Cardiac muscle cell (in vitro differentiated cells and primary cell): ENCODE measurements at places on chromosomes 4 and X. TPM values are rescaled to one million over a fixed set of nuclear protein-coding genes. Genes with fewer than 3 reads are reported as not detected.
A peak's percentile ranks its signal among the peaks of the same experiment; 100 is the strongest.

GRCh38 chrX:23317799-23318724, 16.6 kb upstream of the PTCHD1 start:
- no peaks in the 10 kb centered on the region for H3K36me3 ChIP-seq
- no peaks in the 10 kb centered on the region for H3K27me3 ChIP-seq
- peak; percentile 34 for DNase-seq
- no peak overlapping the region for H3K27ac ChIP-seq
- H3K4me1 ChIP-seq: no peaks in the 10 kb centered on the region

- DNase-seq: no peak
- H3K36me3 ChIP-seq: no peaks in the 10 kb centered on the region
- no peaks in the 10 kb centered on the region for H3K4me1 ChIP-seq
Observed at GRCh38 chr4:16262188-16262587, 35.9 kb upstream of the TAPT1 start.

DNA sequence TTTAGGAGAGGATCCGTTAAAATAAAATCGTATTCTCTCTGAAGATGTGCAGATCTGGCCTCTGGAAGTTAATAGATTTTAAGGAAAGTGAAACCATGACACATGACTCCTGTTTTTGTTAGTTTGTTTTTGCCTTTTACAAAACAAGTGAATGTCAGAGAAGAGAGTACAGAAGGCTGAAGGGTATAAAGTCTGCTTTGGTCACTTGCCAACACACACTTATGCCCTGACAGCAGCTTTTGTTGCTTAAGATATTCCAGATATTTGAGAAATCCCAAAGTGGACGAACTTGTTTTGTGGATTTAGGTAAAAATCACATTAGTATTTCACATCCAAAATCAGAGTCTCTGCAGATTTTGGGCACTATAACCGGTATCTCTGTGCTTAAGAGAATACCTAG, 192.4 kb upstream of the RASGEF1B start:
- H3K27ac ChIP-seq: no peak overlapping the region
- H3K4me1 ChIP-seq: no peaks in the 10 kb centered on the region
- H3K27me3 ChIP-seq: no peaks in the 10 kb centered on the region

DNA sequence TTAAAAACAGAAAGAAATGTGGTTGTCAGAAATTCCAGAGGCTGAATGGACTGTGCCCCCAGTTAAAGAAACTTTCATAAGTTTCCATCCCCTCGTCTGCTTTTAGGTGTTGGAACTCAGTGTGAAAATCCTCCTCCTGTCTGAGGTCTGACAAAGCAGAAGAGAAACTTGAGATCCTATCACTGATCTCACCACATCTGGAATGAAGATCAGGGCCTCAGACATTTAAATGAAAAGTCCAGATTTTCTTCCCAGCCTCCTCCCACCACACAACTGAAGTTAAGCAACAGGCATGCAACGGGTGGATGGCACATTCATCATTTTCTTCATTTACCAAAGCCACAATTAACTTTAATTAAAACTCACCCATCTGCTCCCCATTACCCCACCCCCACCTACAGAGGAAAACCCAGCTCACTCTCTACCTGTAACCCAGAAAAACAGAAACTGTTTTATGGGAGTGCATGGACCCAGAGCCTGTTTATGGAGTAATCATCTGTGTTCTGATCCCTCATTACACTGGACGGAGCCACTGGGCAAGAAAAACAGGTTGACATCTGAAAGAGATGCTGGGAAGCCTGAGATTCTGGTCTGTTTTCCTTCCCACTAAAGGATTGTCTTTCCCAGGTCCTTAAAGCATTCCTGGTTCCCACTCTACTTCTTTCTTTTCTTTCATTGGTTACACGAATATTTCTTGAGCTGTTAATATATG, 58.1 kb upstream of the HOPX start:
- no peak overlapping the region for H3K27ac ChIP-seq
- no peak overlapping the region for H3K4me3 ChIP-seq
- H3K36me3 ChIP-seq: no peaks in the 10 kb centered on the region
- H3K27me3 ChIP-seq: no peaks in the 10 kb centered on the region

DNA sequence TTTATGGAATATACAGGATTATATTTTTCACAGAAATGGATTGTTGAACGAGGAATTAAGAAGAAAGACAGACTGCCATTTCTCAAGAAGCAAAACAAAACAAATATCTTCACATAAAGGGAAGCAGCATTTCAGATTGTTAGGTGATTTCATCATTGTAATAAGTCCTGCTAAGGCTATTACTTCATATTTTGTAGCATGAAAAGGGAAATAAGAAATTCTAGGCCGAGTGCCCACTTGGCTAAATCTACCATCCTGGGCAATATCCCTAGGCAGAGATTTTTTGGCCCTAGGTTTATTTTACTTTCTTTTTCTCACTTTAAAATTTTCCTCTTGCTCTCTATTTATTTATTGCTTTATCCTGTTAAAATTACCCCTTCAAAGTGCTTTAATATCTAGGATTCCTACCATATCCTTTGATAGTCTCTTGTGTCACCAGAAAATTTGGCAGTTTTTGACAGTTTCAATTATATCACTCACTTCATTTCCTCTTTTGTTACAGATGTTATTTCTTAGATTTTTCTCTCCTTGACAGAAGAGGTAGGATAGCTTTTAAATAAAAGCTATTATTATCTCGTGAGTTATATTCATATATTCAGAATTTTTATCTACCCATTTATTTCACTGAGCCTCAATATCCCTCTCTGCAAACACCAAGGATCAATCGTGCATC, 142.3 kb downstream of the PDGFC start:
- no peaks in the 10 kb centered on the region for H3K36me3 ChIP-seq
- peak; percentile 81 for DNase-seq
- no peaks in the 10 kb centered on the region for H3K27me3 ChIP-seq

DNA sequence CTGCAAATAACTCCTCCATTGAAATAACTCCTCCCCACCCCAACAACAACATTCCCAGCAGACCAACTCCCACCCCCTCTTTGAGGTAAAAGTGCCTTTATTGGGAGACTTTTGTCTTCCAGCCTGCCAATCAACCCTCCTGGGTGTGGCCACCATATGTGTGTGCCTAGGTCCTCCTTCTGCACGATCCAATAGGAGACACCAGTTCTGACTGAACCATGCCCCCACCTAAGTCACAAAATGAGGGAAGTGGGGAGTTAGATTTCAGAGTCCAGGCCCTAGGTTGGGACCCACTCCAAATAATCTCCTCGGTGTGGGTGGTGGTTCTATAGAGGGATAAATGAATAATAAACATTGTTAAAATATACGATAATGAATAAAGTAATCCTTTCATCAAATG, 3.0 kb downstream of the PLP2 start:
- no peak overlapping the region for H3K27ac ChIP-seq
- no peak for DNase-seq
- no peak overlapping the region for H3K4me3 ChIP-seq
- no peaks in the 10 kb centered on the region for H3K4me1 ChIP-seq
- H3K27me3 ChIP-seq: no peaks in the 10 kb centered on the region
- no peaks in the 10 kb centered on the region for H3K36me3 ChIP-seq

EOLA2 gene
- 24.7 and 26.2 TPM in 2 replicates for total RNA-seq
